Left lobe of liver (tissue), 2 donors: ENCODE measurements at places on chromosomes 2 and 18.
A peak's percentile ranks its signal among the peaks of the same experiment; 100 is the strongest.

DNA sequence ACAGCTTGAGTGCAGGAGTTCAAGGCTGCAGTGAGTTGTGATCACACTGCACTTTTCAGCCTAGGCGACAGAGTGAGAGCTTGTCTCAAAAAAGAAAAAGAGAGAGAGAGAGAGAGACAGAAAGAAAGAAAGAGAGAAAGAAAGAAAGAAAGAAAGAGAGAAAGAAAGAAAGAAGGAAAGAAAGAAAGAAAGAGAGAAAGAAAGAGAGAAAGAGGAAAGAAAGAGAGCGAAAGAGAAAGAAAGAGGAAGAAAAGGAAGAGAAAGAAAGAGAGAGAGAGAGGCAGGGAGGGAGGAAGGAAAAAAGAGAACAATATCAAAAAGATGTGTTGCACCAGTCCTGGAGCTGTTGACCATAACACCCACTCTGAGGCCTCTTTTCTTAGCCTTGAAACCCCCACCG is 89.8 kb upstream of the MBOAT2 start:
- DNase-seq = no peak

DNA sequence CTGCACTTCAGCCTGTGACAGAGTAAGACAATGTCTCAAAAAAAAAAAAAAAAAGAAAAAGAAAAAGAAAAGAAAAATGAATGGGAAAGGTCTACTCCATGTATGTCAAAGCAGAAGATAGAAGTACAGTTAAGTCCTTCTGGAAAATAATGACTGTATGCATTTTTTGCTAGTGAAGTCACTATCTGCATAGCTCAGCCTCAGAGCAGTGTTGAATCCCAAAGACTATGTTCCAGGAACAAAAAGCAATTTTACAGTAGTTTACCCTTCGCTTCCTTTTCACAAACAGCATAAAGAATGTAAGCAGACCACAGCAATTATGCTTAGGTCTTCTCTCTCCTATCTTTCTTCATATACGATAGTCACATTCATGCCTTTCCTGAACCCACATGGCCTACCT is 497.4 kb downstream of the CMPK2 start:
- no peak for DNase-seq

GRCh38 chr18:44229693-44230108 is 451.0 kb upstream of the SETBP1 start:
- peak; percentile 40 for DNase-seq

- no peak for DNase-seq
These were observed 1.8 kb upstream of the NPAS2 start for GRCh38 chr2:100818003-100818605.

- DNase-seq = no peak
These were observed 321.2 kb upstream of the FANCL start for GRCh38 chr2:58562276-58562675.

GRCh38 chr2:101833890-101834523 is 136.5 kb downstream of the MAP4K4 start:
- no peak for DNase-seq
